Mammary epithelial cell (primary cell): ENCODE measurements at places on chromosomes 7 and 10. TPM values are rescaled to one million over a fixed set of nuclear protein-coding genes. Genes with fewer than 3 reads are reported as not detected.

ALDH18A1 gene
- 61.3 and 70.9 TPM in 2 replicates for total RNA-seq

SLC18A3 gene
- total RNA-seq = not detected in 2 replicates

CDC14C gene
- not detected in 2 replicates for total RNA-seq

AZGP1 gene
- 9.3 TPM for total RNA-seq

GJD4 gene
- not detected in 2 replicates for total RNA-seq

HGF gene
- total RNA-seq = 0.17 TPM

CHPF2 gene
- total RNA-seq = 56.3 TPM

ALOX5 gene
- total RNA-seq = 0.12 TPM in 1 of 2 replicates, not detected in the other

TLL2 gene
- total RNA-seq = 0.59 TPM in 2 replicates

GNGT1 gene
- total RNA-seq = not detected in 2 replicates

TFR2 gene
- 0.14 TPM in 1 of 2 replicates, not detected in the other for total RNA-seq

LEP gene
- 1.0 TPM for total RNA-seq

GSAP gene
- total RNA-seq = 7.9 and 11.7 TPM in 2 replicates

PRPS1L1 gene
- total RNA-seq = not detected

TMEM176A gene
- not detected in 2 replicates for total RNA-seq

MORN4 gene
- total RNA-seq = 11.7 and 17.5 TPM in 2 replicates

SPDYE1 gene
- total RNA-seq = under 0.01 TPM

GRID2IP gene
- not detected in 2 replicates for total RNA-seq

ENTPD1 gene
- total RNA-seq = not detected in 2 replicates

MOSPD3 gene
- 6.8 TPM for total RNA-seq
